C1 segment of cervical spinal cord (tissue), 14 donors: ENCODE measurements at places on chromosomes 13 and 19.
A peak's percentile ranks its signal among the peaks of the same experiment; 100 is the strongest.

- DNase-seq = no peak
Measured at GRCh38 chr13:76463314-76463713, 422.9 kb downstream of the KCTD12 start.

DNA sequence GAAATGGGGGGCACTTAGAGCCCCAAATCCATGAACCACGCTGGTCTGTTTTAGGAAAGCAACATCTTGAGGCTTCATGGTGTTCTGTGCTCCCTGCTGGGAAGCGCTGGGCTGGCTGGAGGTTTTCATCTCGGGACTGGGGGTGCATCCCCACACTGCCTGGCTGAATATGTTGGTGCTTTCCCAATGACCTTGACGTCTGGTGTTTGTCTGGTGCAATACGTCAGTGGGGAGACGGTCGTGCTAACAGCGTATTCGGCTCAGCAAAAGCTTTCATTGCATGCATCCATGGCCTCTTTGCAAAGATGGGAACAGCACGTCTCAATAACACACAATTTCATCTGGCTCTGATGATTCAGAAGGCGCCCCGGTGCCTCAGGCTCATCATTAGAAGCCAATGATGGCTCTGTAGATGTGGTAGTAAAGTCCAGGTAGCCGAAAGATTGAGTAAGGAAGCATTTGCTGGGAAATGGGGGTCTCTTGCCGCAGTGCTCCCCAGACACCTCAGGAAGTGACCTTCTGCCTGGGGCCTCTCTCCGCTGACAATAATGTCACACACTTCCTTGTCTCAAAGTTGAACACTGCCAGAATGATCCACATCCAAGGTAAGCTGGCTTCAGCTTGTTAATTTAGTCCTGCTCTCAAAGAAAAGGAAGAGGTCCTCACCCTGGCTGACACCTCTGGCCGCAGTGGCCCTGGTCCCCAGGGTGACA lies 97.7 kb downstream of the ING1 start:
- no peak for DNase-seq

GRCh38 chr13:68696907-68697306 lies 1410.7 kb upstream of the ATXN8OS start:
- DNase-seq = no peak

DNA sequence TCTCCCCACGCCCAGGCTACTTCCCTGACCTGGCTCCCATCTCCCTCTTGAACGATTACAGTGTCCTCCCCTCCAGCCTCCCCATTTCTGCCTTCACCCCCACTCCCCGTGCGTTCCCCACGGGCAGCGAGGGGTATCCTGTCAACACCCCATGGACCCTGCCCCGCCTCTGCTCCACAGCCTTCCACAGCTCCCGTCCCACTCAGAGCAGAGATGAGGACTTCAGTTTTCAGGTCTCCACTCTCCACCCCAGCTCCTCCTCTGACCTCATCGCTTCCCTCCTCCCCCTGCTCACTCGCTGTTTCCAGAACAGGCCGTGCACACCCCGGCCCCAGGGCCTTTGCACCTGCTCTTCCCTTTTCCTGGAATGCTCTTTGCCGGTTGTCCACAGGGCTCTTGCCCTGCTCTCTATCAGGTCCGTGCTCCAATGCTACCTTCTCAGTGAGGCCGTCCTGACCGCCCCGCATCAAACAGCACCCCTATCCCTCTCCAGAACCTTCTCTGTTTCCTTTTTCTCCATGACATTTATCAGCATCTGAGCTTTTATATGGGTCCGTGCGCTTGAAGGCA lies 15.0 kb downstream of the LRRC4B start:
- no peak for DNase-seq

DNA sequence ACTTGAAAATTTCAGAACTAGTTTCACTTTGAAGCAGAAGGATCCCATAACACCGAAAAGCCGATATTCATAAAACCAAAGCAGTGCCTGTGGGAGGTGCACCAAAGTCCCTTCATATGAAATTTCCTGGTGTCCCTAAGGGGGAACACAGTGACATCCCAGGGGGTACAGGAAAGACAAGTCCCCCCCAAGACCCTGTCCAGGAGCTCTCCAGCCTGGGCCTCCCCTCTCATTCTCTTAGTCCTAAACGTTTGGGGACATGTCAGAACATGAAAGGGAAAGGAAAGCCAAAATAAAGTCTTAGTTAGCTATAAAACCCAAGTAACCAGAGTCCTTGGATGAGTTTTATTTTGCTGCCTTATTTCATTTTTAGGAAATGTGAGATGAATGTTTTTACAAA lies 56.6 kb downstream of the MRPL57 start:
- DNase-seq = no peak

DNA sequence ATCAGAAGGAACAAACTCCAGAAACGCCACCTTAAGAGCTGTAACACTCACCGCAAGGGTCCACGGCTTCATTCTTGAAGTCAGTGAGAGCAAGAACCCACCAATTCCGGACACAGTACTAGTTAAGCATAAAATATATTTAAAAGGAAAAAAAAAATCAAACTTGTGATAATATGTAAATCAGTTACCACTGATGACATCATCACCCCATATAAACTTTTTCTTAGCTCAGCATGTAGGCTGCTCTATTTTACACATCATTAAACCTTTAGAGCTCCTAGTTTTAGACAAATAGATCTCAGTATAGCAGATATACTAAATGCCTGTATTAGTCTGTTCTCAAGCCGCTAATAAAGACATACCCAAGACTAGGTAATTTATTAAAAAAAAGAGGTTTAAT lies 668.1 kb downstream of the PCDH9 start:
- no peak for DNase-seq

GRCh38 chr19:14497228-14497921 lies 1.4 kb upstream of the GIPC1 start:
- DNase-seq = peak; percentile 70

DNA sequence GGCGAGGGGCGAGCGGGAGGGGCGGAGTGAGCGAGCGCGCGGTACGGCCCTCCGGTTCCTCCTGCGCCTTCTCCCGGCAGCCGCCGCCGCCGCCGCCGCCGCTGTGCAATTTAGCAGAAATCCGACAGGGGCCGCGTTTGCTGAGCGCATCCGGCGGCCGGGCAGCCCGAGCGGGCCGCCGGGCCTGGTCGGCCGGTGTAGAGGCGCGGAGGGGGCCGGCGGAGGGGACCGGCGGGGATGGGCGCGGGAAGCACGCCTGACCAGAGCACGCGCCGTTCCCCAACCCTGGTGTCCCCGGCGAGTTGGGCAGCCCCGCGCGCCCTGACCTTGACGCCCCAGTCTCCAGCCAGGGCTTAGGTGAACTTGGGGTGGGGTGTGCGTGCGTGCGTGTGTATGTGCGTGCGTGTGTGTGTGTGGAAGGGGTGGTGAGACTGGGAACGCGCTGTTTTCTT lies 144.5 kb upstream of the ZNF536 start:
- peak; percentile 52 for DNase-seq

- DNase-seq = no peak
Measured at GRCh38 chr19:15466851-15467733, 2.7 kb upstream of the RASAL3 start.

DNA sequence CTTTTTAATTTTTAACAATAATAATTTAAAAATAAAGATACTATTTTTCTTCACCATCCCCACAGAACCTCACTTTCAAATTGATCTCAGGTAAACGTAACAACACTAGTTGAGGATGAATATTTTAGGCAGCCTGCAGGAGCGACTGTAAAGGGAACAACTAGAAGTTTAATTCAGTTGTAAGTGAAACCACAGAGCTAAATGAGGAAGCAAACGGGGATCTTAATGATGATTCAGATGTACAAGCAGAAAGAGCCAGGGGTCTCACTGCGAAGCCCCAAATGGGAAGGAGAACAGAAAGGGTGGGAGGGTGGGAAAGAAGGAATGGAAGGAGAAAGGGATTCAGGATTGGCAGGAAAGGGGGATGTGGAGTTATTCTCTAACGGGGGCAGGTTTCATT lies 54.6 kb upstream of the RAP2A start:
- DNase-seq = no peak

- no peak for DNase-seq
Measured at GRCh38 chr19:5907241-5907640, 2.6 kb downstream of the VMAC start.
